Activated CD4-positive, CD25-positive, alpha-beta regulatory T cell treated with anti-CD3 and anti-CD28 coated beads, Interleukin-2, amount 50 U/mL, for 24 hours (primary cell): ENCODE measurements at places on chromosomes 5 and 9.

DNA sequence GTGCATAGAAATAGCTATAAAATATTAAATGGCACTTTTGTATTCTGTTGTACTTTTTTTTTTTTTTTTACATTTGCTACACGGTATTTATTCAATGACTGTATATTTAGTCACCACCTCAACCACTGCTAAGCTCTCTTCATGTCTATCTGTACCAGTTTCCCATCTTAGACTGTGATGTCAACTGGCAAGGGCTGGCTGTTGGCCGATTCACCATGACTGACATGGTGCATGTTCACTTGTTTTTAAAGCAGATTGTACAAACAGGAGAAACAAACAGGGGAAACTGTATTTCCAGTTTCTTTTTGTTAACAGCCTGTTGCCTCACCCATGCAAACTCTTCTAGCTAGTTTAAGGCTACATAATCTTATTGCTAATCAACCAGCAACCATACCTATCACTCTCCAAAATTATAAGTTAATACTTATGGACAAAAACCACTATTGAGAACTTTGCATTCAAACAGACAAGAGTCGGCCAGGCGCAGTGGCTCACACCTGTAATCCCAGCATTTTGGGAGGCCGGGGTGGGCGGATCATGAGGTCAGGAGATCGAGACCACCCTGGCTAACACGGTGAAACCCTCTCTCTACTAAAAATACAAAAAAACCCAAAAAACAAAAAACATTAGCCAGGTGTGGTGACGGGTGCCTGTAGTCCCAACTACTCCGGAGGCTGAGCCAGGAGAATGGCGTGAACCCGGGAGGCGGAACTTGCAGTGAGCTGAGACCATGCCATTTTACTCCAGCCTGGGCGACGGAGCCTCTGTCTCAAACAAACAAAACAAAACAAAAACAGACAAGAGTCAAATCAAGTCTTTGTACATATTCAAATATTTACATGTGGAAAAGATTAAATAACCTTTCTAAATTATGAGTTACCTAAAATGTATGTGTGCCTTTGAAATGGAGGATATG is 13.2 kb downstream of the ZFAND5 start:
- peak; percentile 59 for ATAC-seq

DNA sequence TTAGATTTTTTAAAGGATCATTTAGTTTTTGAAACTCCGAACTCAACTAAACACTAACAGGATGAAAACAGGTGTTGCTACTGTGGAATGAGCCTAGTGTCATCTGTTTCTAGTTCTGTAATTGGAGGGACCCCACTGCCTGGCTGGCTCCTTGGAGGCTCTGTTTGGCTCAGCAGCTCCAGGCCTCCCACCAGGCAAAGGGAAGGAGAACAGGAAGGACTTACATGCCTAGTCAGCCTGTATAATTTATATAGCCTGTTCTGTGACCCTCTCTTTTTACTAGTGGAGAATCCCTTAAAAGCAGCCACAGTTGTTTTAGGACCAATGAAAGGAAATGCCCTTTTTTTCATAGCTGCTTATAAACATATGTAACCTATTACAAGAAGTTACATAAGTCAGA is 21.1 kb upstream of the C5orf24 start:
- ATAC-seq: no peak

DNA sequence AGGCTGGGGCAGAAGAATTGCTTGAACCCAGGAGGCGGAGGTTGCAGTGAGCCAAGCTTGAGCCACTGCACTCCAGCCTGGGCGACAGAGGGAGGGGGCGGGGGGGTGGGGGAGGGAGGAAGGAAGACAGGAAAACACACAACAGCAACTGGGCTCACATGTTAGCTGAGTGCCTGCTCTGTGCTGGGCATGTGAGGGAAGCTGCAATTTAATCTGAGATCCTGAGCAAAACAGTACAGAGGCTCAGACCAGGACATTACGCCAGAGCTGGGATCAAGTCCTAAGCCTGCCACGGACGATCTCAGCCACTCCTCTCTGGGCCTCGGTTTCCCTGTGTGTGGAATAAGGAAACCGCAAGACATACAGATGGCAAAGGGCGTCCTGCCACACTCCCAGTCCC is 119.1 kb downstream of the VAV2 start:
- no peak for ATAC-seq

DNA sequence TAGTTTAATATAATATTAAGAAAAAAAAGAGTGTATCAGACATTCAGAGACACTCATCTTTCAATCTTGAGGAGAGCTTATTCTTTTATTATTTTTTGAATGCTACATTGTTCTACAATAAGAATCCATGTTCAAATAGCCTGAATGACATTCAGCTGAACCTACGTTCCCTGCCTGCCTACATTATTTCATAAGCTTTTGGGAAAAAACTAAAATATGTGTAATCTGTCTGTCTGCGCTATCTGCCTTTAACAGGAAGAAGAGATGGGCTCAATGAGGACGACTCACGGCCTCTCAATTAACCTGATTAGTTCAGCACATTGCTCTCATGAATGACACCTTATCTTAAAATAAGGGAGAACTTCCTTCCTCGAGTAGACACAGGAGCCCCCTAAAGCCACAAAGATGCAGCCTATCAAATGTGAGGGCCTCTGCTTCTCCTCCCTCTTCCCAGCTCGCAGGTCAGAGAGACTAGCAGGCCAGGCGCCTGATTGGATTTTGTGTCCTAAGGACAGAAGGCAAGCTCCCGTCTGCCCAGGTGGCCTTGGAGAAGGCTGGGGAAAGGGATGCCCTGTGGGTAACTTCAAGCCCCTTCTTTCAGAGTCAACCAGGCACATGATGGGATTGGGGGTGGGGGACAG is 37.8 kb downstream of the EBF1 start:
- no peak for ATAC-seq

- no peak for ATAC-seq
Measured at GRCh38 chr9:14780251-14780650, 57.7 kb upstream of the CER1 start.

DNA sequence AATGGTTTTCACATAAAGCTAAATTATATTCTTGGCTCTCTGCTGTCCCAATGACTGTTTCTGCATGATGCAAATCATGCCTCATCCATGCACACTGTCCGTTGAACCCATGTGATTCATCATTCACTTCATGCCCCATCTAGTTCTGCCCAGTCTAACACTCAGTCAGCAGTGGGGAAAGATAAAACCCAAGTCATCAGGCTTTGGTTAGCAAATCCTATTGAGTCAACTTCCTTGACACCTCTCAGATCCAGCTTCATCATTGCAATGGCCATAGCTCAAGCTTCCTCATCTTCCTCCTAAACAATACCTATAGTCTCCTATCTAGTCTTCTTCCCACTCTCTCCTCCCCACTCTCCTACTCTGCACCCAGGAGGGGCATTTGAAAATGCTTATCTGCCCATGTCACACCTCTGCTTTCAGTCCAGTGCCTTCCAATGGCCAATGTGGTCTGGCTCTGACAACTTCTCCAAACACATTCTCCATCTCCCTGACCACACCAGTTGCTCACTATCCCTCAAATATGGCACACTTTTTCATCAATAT is 266.0 kb upstream of the TRIM32 start:
- no peak for ATAC-seq

DNA sequence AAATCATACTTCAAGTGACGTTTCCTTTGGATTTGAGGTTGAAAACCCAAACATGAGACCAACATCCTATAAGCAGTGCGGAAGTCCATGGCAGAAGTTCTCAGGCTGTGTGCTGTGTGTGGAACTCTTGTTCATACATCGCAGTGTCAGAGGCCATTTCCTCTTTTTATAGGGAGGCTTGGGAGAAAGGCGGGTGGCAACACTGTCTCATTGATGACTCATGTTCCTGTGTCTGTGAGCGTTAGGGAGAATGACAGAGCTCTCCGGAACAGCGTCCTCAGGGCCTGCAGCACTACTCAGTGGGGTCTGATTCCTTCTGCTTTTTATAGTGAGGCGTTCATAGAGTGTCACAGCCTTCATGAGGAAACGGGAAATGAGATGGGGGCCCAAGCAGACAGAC is 98.8 kb upstream of the BASP1 start:
- ATAC-seq: peak; percentile 65

GRCh38 chr9:116550696-116551436 is 136.2 kb upstream of the TRIM32 start:
- ATAC-seq: no peak

- ATAC-seq: no peak
Measured at GRCh38 chr5:73418244-73418691, 30.3 kb downstream of the FOXD1 start.

GRCh38 chr9:131618785-131619184 is 73.5 kb downstream of the PRRT1B start:
- no peak for ATAC-seq

- ATAC-seq: no peak
Measured at GRCh38 chr9:89844075-89844474, 239.3 kb downstream of the GADD45G start.
